ENCODE measurements at places on chromosomes 3 and 15.

DNA sequence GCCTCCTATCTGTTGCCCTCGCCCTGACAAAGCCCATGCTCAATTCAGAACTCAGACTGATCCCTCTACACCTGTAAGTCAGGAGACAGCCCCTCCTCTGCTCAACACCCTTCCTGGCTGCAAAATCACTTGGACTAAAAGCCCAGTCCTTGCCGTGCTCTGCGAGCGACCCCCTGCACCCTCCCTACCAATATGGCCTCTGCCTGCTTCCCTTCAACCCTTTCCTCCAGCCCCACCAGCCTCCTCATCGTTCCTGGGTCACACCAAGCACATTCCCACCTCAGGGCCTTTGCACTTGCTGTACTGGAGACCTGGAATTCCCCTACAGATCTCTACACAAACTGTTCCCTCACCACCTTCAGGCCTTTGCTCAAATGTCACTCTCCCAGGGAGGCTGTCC is 5.2 kb upstream of the SSUH2 start:
- DNase-seq = no peak

GRCh38 chr3:109392293-109392692 is 54.9 kb upstream of the DPPA4 start:
- no peak for DNase-seq

DNA sequence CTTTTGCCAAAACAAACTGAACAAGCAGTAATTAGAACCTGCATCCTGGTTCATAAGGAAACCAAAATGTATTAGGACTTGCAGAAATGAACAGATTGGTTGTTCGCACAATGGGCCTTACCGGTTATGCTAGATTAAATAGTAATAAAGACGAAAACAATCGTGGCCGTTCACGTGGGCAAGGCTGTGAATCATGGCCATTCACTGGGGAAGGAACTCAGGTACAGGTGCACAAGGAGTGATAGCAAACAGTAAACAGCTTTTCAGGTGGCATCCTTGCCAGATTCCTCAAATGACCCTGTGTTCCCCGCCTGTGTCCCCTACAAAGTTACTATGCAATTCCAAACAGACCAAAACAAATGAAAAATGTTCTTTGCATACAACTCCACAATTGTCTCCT is 8.2 kb downstream of the LRIG1 start:
- DNase-seq = peak; percentile 61

DNA sequence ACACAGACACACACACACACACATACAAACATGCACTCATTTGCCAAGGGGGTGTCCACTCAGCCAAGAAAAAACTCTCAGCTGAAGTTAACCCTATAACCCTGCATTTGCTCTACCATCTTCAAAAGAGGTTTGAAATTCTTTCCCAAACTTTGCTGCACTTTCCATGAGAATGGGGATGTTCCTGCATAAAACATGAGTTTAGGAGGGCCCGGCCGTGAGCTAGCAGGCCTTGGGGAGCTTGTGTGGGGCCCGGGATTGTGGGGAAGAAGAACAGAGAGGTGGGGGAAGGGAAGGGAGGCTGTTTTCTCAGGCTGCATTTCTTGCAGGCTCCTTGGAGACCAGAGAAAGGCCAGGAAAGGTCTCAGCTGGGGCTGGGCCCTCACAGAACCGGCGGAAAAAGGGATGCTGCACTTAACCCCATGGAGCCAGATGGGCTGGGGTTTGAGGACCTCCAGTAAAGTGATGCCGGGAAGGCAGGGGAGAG is 40.8 kb downstream of the SEMA5B start:
- no peak for DNase-seq
